ENCODE measurements at places on chromosomes 1 and 21.

DNA sequence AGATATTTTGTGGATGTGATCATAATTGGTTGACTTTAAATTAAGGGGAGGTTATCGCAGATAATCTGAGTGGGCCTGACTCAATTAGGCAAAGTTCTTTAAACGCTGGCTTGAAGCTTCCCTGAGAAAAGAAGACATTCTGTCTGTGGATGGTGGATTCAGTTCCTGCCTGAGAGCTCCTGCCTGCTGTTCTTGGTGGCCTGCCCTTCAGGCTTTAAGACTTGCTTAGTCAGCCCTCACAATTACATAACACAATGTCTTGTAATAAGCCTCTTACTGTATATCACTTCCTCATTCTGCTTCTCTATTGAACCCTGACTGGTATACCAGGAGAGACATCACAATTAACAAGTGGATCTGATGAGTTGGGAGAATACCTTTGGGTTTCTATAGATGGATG, 50.2 kb downstream of the KCNJ6 start:
- H3K4me1 ChIP-seq: peaks cover 5% of the 10 kb centered on the region
- peaks cover 3% of the 10 kb centered on the region for H3K27me3 ChIP-seq
- DNase-seq: no peak
- no peak overlapping the region for H3K4me3 ChIP-seq
- H3K27ac ChIP-seq: no peak overlapping the region
- H3K36me3 ChIP-seq: no peaks in the 10 kb centered on the region

- no peak for DNase-seq
- H3K27ac ChIP-seq: no peak overlapping the region
- peaks cover 54% of the 10 kb centered on the region for H3K4me1 ChIP-seq
- peaks cover 30% of the 10 kb centered on the region for H3K27me3 ChIP-seq
Observed at GRCh38 chr1:17200756-17201155, 4.2 kb upstream of the PADI1 start.

DNA sequence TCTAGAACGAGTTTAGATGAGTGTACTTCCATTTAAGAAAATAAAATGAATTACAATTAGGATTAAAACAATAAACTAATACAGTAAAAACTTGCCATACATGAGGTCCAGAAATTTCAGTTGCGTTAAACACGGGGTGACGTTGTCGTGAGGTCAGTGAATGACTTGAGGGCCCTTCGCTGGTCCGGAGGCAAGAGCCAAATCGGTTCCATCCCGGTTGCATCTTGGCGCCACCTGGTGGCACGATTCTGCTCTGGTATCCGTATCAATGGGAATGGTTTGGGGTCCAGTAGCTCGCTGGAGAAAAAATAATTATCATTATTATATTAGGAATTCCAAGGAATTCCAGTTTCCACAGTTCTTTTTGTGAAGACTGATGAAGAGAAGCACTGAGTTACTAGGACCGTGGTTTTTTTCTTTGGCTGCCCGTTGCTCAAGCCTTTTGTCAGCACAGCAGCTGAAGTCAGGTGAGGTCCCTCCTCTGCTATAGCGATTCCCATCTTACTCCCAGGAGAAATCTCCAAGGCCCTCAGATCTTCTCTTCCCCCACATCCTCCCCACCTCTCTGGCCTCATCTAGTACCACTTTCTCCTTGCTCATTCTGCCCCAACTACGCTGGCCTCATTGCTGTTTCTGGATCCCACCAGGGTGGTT, 161.4 kb downstream of the SLC35F3 start:
- no peak overlapping the region for H3K27ac ChIP-seq
- H3K4me1 ChIP-seq: peaks cover 25% of the 10 kb centered on the region

DNA sequence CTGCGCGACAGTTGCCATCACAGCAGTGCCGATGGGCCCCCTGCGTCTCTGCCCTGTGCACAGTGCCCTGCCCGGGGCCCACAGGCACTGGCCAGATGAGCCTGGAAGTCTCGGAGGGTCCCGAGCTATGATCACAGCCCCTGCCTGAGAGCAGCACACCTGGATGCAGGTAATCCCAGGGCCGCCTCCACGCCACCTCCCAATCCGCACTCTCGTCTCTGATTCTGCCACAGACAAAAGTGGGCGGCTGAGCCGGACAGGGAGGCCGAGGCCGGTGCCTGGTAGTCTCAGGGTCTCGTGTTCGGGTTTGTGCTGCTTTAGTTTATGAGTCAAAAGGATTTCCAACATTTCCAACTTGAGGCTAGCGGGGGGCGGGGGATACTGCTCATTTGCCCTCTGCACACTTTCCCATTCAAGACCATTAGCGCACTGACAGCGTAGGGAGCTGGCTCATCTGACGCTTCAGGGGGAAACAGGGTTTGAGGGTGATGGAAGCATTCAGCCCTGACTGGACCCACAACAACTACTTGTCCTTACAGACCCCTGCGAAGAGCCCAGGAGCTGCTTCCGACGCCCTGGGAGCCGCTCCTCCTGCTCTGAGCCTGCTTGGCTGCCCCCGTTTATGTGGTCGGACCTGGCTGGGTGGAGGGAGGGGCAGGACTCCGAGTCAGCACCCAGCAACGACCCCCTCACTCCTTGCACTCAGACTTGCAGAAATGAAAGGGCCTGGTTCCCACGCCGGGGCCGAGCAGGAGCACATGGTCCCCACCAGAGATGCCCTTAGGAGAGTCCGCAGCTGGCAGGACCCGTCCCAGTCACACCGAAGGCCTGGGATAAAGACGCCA, 1.8 kb upstream of the TTC34 start:
- H3K27ac ChIP-seq: no peak overlapping the region
- H3K36me3 ChIP-seq: no peaks in the 10 kb centered on the region
- no peak overlapping the region for H3K4me3 ChIP-seq
- DNase-seq: no peak
- H3K4me1 ChIP-seq: no peaks in the 10 kb centered on the region
- no peaks in the 10 kb centered on the region for H3K27me3 ChIP-seq

GRCh38 chr1:182080955-182081582, 19.6 kb upstream of the ZNF648 start:
- peak; percentile 30 for DNase-seq
- H3K27ac ChIP-seq: no peak overlapping the region
- H3K36me3 ChIP-seq: no peaks in the 10 kb centered on the region
- peaks cover 5% of the 10 kb centered on the region for H3K4me1 ChIP-seq
- no peaks in the 10 kb centered on the region for H3K27me3 ChIP-seq

DNA sequence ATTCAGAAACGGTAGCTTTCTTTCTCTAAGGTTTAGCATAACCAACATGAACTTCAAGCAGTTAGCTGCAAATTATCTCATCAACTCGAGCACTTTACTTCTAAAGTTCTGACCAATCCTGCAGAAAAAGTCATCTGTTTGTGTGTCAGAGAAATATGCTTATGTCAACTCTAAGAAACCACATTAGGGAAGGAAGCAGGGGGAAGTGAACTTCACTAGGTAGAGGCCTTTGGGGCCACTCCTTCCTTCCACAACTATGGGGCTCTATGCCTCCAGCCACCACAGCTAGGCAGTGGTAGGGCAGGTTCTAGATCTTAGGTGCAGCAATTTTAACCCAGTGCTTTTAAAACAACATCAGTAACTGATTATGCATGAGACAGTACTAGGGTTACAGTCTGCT, 375.9 kb downstream of the DSCAM start:
- no peaks in the 10 kb centered on the region for H3K36me3 ChIP-seq
- no peak overlapping the region for H3K4me3 ChIP-seq
- no peaks in the 10 kb centered on the region for H3K4me1 ChIP-seq
- no peak overlapping the region for H3K27ac ChIP-seq
- H3K27me3 ChIP-seq: peaks cover 10% of the 10 kb centered on the region
